ENCODE measurements at places on chromosomes 3 and 15.
A peak's percentile ranks its signal among the peaks of the same experiment; 100 is the strongest.

GRCh38 chr15:68348081-68348480, 70.5 kb downstream of the FEM1B start:
- DNase-seq, result no peak

GRCh38 chr3:139301183-139301582, 42.6 kb upstream of the MRPS22 start:
- DNase-seq, result no peak

DNA sequence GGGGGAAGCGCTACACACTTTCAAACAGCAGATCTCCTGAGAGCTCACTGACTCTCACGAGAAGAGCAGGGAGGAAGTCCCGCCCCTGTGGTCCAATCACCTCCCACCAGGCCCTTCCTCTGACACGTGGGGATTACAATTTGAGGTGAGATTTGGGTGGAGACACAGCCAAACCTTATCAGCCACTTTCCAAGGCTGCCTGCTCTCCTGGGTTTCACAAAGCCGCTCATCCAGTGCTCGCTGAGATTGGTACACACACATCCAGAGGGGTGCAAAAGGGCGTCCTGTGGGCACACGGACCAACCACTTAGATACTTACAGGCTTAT, 23.1 kb downstream of the XXYLT1 start:
- DNase-seq, result no peak

GRCh38 chr3:124609402-124609801, 120.8 kb upstream of the UMPS start:
- DNase-seq, result no peak

- no peak for DNase-seq
Observed at GRCh38 chr3:139449566-139449965, 26.8 kb downstream of the RBP2 start.

DNA sequence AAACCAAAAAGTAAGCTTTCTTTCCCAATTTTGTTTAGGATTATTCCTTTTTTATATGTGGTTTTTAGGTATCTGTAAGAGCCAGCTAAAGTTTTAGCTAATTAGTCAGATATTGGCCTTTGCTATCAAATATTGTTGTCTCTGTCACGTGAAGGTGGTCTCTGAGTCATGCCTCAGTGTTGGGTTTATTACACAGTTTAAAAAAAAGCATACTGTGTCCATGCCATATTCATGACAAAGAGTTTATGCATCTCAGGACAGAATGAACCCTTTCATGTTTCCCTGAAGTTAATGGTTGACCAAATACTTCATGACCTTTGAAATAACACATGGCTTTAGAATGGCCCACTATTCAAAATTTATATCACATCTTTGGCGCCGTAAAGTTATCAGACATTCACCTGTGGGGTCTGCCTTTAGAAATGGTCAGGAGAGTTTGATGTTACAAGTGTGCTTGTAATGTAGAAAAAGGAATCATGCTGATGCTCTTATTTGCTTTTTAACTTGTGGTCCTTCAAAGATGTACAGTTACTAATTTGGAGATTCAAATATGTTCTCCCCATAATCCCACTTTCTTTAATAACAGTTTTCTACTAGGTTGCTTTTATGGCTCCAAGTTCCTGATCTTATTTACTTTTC, 101.5 kb downstream of the MYRIP start:
- DNase-seq, result no peak

DNA sequence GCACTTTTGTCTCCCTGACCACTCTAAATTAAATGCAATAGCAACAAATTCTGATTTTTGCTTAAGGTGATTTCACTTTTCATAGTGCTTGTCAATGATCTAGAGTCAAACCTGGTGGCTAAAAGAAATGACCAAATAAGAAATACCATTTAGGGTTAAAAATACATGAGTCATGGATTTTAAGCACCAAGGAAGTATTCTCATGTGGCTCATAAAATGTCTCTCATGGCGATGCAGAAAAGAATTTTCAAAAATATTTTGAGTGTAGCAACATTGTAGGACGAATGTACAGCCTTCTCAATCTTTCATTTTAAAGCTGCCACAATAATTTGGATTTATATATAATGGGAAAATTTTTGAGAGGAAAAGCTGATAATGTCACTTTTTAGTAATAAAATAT, 193.6 kb downstream of the EPHA3 start:
- DNase-seq, result no peak

GRCh38 chr3:191366675-191367074, 36.3 kb upstream of the UTS2B start:
- DNase-seq, result no peak

DNA sequence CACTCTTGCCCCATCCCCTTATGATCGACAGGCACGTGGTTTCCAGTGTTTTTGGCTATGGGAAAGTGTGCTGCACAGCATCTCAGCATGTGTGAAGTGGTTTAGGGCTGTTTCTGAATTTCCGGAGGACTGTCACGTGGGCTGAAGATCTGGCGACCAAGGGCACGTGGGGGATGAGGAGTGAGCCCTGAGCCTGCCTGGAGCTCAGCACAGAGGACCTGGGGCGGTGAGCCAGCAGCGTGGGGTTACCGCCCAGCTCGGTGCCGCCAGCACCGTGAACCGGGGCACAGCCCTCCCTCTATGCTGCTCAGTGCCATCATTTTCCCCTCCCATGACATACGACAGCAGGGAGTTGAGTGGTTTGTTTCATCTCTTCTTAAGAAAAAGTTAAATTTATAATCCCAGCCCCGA, 150.2 kb downstream of the DNAJB8 start:
- DNase-seq, result no peak

GRCh38 chr3:127634653-127635052, 5.7 kb downstream of the PODXL2 start:
- DNase-seq, result no peak

DNA sequence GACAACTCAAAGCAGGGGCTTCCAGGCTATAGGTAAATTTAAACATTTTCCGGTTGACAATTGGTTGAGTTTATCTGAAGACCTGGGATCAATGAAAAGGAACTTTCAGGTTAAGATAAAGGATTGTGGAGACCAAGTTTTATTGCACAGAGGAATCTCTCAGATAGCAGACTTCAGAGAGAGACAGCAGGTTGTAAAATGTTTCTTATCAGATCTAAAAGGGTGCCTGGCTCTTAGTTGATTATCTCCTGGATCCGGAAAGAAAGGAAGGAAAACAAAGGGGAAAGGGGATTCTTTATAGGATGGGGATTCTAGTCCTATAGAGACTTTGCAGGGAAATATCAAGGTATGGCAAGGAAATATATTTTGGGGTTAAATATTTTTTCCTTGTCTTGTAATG, 951.3 kb upstream of the SEMA6D start:
- DNase-seq, result no peak

- DNase-seq, result no peak
Observed at GRCh38 chr3:135097276-135097946, 302.4 kb downstream of the EPHB1 start.

- no peak for DNase-seq
Observed at GRCh38 chr3:42732829-42733459, 30.3 kb upstream of the HHATL start.

DNA sequence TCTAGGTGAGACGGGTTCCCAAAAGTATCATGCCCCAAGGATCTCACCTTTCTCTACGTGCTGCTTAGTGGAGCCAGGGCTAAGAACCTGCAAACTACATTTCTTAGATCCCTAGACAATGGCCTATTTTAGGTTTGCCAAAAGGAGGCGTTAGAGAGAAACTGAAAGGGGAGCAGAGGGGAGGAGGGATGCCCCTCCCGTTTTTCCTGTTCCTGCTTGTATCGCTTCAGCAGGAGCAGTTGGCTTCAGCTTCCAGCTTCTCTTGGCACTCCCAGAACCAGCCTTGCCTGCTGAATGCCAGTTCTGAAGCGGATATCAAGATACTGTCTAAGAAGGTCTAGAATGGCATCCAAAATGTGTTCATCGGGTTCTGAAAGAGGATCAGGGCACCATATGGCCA, 58.4 kb upstream of the ABHD17C start:
- DNase-seq, result no peak

- DNase-seq, result no peak
Observed at GRCh38 chr3:106355873-106356272, 487.1 kb upstream of the CBLB start.

DNA sequence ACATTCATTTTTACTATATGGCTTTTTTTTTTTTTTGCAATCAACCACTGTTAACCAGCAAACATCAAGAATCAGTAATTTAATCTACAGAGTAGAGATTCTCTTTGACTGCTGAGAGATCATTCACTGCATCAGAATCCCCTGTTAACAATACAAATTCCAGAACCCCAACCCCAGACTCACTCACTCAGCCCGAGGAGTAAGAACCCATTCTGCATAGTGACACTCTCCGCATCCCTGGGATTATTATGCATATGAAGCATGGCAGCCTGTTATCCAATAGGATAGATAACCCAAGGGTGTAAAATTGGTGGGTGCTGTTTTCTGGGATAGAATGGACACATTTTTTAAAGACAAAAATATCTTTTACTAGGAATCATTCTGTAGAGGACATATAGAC, 76.3 kb upstream of the CCDC39 start:
- no peak for DNase-seq

DNA sequence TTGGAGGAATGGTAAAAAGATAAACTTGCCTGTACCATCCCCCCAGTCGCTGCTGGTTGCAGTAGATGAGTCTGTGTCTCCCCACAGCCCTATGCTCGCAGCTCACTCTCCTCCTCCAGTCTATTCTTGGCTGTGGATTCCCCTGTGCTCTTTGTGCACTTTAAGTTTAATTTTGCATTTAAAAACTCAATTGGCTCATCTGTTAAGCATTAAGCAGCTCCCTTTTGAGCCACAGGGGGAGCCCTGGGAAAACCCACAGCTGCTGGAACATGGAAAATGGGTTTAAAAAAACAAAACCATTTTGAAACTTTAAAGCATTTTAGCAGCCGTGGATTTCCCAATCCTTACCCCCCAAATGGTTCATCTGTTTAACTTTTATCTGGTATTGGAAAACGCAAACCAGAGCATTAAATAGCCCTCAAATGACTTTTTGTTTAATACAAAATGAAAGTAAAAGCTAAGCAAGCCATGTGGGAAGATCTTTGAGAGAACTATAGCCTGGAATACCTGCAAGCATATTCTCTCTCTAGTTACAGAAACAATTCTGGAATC, 536.9 kb downstream of the ZIC1 start:
- peak; percentile 25 for DNase-seq

DNA sequence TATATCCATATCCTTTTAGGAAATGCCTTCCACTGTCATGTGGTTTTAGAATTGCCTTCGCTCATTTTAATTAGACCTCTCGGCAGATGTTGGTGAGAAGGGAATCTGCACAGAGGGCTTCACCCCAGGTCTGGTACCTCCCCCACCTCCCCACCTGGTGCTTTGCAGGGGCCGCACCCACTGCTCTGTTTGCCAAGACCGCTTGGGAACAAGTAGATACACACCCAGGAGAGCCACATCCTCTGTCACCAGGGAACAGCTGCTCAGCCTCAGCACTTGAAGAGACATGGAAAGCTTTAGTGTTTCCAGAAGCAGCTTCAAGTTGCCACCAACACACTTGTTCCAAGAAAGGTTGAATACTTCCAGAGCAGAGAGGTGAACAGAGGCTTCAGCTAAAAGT, 21.8 kb downstream of the LRRC31 start:
- no peak for DNase-seq

DNA sequence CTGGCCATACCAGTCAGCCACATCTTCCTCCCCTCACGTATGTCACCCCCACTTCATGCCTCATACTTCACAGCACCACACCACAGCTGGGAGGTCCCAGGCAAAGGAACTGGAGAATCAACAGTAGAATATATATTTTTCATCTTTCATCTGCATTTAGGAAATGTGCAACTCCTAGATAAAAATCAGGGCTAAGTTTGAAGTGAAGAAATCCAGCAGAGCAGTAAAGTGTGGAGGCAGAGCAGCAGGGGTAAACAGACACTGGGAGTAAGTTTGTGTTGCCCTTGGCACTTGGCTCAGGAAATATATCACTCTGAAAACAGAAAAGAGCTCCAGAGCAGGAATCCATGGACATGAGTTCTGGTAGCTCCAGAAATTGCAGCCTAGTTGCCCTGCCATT, 2.8 kb upstream of the HERC1 start:
- DNase-seq, result no peak

- no peak for DNase-seq
Observed at GRCh38 chr3:118171236-118171852, 863.3 kb downstream of the IGSF11 start.

- DNase-seq, result peak; percentile 13
Observed at GRCh38 chr3:113783463-113783862, 36.6 kb downstream of the ATP6V1A start.

DNA sequence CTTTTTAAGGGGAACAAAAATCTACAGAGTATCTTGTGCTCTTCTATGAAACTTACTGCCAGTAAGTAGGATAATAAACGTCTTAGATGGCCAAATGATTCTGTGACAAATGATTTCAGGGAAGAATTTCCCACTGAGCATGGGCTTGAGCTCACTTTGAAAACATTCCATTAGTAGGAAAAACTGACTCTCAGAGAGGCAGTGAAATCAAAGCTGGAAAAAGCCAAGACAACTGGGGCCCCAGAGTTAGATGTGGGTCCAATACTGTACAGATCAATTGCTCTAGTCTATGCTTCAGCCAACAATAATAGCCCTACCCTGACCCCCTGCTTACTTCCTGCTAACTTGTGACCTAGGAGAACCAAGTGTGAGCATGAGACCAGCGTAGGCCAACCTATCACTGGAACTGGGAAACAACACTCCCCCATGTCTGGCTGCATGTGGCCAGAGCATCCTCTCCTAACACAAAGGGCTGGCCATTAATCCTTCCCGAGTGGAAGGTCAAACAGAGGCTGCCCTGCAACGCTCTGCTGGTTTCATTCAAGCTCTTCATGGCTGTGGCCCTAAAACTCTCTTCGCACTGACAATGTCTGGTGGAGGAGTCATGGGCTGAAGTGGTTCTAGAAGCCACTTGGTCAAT, 68.8 kb downstream of the FOXB1 start:
- no peak for DNase-seq

- no peak for DNase-seq
Observed at GRCh38 chr3:38755130-38755529, 60.9 kb downstream of the SCN10A start.

- DNase-seq, result no peak
Observed at GRCh38 chr3:36364260-36364659, 16.0 kb upstream of the STAC start.

GRCh38 chr3:43212914-43213611, 73.3 kb upstream of the SNRK start:
- DNase-seq, result no peak

DNA sequence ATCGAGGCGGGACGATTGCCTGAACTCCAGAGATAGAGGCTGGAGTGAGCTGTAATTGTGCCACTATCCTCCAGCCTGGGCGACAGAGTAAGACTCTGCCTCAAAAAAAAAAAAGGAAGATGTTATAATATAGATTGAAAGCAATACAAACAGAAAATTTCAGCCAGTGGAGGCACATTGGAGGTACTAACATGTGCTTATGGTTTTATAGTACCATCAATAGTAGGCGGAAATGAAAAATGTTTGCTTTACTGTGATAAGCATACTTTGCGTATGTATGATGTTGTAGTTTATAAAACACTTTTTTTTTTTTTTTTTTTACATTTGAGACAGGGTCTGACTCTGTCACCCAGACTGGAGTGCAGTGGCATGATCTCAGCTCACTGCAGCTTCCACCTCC, 8.8 kb downstream of the RAD54L2 start:
- no peak for DNase-seq

- no peak for DNase-seq
Observed at GRCh38 chr3:112233083-112233482, 60.9 kb downstream of the SLC9C1 start.

Data from H54 (cell line).